ENCODE measurements at places on chromosomes 7 and 10.

GRCh38 chr10:2925631-2926030, 141.7 kb upstream of the PFKP start:
- no peak for DNase-seq

DNA sequence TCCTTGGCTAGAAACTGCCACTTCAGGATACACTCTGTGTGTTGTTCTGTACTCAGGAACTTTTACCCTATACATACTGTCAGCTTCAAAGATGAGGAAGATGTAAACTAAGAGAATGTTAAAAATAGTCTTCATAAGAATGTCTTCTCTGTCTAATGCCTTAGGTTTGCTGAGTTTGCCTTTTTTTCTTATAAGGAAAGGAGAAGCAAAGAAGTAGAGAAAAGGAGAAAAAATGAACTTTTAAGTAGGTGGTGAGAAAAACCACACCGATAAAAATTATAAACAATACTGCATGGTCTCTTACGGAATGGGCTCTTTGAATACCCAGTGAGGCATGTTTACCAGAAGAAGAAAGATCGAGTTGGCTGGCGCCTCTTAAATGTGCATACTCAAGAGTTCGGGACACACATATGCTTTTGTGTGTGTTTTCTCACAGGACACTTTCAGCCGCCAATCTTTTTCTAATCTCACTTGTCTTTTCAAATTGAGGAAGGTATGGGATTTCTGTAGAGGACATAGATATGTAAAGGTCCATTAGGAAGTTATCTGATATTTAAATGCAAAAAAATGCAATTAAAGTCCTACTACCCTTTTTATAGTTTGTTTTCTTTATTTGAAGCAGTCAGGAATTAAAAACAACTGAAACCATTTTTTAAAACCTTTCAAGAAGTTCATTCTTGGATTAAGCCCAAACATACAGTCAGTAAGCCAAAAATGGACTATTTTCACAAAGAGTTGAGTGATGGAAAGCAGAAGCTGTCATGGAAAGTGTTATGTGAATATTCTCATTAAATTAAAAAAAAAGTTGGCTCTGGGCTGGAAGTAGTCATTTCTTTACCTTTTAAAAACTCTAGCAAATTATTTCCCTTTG, 100.6 kb upstream of the MDFIC start:
- no peak for DNase-seq

DNA sequence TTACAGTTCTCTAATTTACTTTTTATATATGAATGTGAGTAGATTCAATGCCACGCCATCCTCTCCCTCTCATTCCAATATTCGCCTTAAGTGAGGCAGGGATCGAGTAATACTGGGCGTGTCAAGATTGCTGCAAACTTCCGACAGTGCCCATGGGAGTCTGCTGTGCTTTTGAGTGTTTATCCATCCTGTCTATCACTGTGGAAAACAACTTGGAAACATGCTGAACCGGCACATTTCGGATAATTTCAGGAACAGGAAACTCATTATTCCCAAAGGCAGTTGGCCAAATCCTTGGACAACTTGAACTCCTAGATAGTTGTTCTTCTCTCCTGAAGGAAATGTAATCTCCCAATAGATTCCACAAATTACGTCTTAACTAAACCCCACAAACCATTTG, 28.5 kb downstream of the PIP4K2A start:
- DNase-seq: no peak

DNA sequence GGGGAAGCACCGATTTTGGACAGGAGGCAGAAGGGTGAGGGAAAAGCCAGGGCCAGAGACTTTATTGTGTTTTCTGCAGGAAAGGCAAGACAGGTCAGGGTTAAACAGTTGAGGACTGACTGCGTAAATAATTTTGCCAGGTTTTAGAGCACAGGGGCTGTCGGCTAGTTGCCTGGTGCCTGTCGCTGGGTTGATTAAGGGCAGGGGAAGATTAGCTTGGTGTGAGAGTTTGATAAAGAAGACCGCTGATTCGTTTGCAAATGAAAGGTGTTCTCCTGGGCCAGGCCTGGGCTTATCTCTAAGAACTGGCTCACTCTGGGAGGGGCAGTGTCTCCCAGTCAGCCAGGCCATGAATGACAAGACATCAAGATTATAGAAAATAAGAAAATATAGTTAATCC, 75.6 kb downstream of the SLC37A3 start:
- no peak for DNase-seq

DNA sequence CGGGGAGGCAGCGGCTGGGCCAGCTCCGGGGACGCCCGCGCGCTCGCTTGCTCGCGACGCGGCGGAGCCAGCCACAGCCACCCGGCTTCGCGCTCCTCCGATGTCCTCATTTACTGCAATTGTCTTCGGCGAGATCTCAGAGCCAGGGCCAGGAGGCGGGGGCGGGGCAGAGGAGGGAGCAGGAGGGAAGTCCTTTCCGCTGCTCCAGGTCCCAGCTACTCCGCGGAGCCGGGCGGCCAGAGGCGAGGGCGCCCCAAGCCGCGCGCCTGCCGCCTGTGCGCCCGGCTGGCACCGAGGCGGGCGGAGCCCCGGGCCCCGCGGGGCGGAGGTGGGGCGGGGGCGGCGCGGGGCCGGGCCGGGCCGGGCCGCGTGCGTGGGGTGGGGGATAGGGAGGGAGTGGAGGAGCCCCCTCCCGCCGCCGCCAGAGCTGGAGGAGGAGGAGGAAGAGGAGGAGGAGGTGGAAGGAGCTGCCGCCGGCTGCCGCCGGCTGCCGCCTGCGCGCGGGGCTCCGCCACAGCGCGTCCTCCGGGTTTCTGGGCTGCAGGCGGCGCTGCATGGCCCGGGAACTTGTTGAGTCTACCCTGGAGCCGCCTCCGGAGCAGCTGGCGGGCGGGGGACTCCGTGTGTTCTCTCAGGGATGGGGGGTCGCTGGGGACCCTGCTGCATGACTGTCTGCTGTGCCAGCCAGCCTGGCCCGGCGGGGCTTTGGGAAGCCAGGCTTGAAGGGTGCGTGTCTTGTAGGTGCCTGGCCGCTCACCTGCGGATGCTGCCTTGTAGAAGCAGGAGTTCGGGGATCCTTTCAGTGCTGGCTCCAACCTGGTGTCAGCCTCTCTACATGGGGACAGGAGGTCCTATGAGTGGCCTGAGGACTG, at the start of gene INSYN2A:
Gene INSYN2A (minus strand): TSS at position 310 of the 872 bp plus-strand sequence. CDS start 20,196 bp downstream, outside the sequence.
- no peak for DNase-seq

DNA sequence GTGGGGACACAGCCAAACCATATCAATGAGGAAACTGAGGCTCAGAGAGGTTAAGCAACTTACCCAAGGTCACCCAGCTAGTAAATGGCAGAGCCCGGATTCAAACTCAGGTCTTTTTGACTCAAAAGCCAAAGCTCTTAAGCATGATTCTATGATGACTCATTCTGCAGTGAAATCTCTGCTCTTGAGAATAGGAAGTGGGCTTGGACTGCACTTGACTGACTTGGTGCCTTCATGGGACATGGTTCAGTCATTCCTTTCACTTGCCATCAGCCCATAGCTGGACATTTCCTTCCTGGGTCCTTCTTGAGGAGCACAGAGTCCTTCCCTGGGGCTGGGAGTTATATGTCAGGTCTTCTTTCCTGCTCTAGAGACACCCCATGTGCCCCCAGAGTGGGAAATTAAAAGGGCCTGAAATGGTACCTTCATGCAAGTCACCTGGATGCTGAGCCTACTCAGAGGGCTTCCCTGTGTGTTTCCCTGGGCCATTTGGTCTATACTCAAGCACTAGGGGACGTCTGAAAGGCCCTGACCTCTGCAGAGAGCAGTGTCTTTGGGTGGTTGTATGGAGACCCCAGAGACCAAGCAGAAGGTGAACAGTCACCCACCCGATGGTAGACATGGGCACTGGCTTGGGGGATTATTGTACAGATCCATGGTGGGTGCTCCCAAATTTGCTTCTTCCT, 62.4 kb upstream of the SDK1 start:
- no peak for DNase-seq

DNA sequence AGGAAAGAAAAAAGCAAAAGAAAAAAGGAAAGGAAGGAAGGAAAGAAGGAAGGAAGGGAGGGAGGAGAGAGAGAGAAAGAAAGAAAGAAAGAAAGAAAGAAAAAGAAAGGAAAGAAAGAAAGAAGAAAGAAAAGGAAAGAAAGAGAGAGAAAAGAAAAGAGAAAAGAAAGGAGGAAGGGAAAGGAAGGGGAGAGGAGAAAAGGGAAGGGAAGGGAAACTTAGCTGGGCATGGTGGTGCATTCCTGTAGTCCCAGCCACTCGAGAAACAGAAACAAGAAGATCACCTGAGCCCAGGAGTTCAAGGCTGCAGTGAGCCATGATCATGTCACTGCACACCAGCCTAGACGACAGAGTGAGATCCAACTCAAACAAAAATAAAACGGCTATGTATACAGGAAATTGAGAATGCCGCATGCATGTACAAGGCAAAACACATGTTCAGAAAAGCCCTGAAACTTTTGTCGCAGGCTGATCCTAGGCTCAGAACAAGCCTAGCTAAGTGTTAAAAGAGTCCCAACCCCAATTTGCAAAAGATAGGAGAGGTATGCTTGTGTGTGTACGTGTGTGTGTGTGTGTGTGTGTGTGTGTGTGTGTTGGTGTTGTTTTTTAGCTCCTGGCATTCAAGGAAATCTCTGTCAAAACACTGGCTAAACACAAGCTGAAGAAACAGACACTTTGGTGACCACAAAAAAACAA, 6.6 kb upstream of the NPC1L1 start:
- DNase-seq: no peak

- no peak for DNase-seq
Measured at GRCh38 chr10:79107736-79108264, 39.0 kb downstream of the ZMIZ1 start.

GRCh38 chr7:114083166-114084001, 164.6 kb upstream of the PPP1R3A start:
- no peak for DNase-seq

- no peak for DNase-seq
Measured at GRCh38 chr10:124125305-124126116, 32.1 kb upstream of the CHST15 start.

DNA sequence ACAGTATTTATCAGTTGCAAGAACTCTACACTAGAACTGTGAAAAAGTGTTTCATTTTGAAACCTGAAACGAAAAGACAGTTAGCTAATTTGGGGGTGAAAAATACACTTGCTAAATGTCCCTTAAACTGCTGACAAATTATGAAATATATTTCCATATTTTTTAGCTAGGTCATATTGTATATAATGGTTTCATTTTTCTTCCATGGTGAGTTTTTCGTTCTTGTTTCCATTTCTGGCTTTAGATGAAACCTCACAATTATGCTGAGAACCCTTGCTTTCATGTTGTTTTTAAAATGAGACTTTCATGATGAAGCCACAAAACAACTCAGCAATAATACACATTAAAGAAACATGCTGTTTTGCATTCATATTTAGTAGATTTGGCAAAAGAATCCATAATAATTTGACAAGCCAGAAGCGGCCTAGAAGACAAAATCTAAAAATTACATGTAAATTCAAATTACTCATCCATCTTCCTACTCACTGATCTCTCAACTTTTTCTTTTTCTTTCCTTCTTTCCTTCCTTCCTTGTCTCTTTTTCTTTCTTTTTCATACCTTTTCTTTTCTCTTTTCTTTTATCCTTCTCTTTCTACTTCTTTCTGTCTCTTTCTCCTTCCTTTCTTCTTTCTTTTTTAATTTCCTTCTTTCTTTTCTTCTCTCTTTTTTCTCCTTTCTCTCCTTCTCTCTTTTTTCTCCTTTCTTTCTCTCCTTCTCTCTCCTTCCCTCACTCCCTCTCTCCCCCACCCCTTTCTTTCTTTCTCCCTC, 46.5 kb upstream of the ITGB8 start:
- DNase-seq: no peak

DNA sequence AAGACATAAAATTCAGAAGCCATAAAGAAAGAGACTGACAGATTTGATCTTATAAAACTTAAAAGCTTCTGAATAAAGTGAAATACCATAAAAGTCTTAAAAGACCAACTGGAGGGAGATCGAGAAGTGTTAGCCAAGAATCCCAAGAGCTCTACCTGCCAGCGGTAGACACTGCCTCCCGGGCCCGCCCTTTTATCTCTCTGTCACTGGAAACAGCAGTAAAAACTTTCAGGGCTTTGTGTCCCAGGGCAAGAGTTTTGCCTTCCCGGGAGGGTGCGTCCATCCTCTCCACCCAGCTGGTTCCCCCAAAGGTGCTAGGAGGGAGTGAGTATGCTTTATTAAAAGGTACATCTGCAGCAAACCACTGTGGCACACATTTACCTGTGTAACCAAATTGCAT, 5.8 kb downstream of the PLA2G12B start:
- no peak for DNase-seq

DNA sequence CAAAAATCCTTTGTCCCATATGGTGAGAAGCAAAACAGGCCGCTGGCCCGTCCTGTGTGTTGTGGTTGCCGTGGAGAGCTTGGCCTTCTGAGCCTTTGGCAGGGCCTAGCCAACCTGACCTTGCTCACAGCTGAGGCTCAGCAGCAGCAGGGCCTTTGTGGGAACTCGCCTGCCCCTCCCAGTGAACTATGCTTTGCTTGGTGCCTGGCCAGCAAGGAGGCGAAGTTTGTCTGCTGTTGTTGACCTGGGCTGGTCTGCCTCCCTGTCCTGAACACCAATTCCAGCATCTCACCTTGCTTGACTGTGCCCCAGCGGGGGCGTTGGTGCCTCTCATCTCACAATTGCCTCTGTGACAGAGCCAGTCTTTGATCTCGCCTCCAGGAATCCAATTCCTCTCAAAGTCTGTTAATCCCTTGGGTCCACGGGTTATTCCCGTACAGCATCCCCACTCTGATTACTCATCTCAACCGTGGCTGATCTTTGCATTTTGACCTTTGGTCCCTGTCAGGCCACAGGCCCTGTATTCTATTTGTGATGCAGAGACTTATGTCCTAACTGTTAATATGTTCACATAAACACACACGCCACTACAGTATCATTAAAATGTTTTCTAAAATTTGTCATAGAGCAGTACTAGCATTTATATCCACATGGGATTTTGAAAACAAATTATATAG, 22.6 kb downstream of the EPDR1 start:
- no peak for DNase-seq

GRCh38 chr10:110356628-110357245, 52.0 kb upstream of the SMNDC1 start:
- DNase-seq: no peak

- DNase-seq: no peak
Measured at GRCh38 chr10:554182-554848, 135.2 kb downstream of the DIP2C start.

GRCh38 chr7:24229481-24230226, 54.3 kb upstream of the NPY start:
- no peak for DNase-seq

DNA sequence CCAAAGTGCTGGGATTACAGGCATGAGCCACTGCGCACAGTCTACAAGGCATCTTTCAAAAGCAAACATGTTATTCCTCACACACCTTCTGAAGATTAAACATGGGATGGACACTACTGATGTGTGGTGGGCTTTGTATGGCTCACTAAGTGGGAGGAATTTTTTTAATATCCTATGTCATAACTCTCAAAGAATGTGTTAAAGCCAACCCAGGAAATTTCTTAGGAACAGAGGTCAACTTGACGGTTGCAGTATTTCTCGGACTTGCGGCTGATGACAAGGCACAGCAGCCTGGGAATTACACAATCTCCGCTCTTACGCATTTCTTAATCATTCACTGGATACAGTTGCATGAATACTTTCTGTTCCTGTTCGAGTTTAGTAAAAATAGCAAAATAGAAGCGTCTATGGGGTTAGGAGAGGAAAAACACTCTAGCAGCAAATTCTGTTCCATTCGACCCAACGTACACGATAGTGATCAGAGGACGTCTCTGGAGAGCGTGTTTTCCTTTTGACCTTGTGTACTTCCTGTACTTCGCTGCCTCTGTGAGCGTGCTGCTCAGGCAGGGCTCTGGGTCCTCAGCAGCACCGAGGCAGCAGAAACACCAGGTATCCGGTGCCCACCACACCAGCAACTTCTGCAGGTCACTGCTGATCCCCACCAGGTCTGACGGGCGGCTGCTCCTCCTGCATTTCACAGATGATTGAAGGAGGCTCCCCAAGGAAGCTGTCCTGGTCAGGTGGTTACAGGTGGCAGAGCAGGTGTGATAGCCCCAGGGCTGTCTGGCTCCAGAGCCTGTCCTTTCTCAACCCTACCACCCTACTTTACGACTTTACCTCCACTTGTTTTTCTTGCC, 26.4 kb upstream of the SRGN start:
- DNase-seq: no peak

Measured in SHP77 treated with DMSO at 0.1 percent for 48 hours (cell line).